ENCODE measurements at places on chromosomes 3 and 15. TPM values are rescaled to one million over a fixed set of nuclear protein-coding genes. Genes with fewer than 3 reads are reported as not detected.

Gene HTD2
- 4.0 TPM for total RNA-seq

Gene RTP1
- not detected for total RNA-seq

Gene LIPH
- 5.2 TPM for total RNA-seq

Gene KBTBD12
- not detected for total RNA-seq

Gene ACOX2
- 9.9 TPM for total RNA-seq

Gene XIRP1
- not detected for total RNA-seq

Gene PLAAT1
- total RNA-seq = not detected

Gene KNG1
- not detected for total RNA-seq

Gene EIF4A2
- 240 TPM for total RNA-seq

Gene LMCD1
- total RNA-seq = 81.0 TPM

Gene HGD
- 5.2 TPM for total RNA-seq

Gene ATP2B2
- not detected for total RNA-seq

Gene NDN
- 109 TPM for total RNA-seq

Gene GOLGA8T
- total RNA-seq = not detected

Gene EPHB3
- 1.3 TPM for total RNA-seq

Gene A4GNT
- total RNA-seq = not detected

Gene RCN2
- total RNA-seq = 55.6 TPM

Gene PYGO1
- total RNA-seq = 3.8 TPM

Gene PTPRG
- 74.4 TPM for total RNA-seq

Gene PCCB
- 37.9 TPM for total RNA-seq

Gene CPEB1
- 0.72 TPM for total RNA-seq

Gene ERICH6
- total RNA-seq = not detected

Gene MYH15
- total RNA-seq = 0.18 TPM

Gene DENND6A
- 22.7 TPM for total RNA-seq

Gene TIMP4
- 17.1 TPM for total RNA-seq

Gene SUSD5
- total RNA-seq = 4.2 TPM

Gene PTX3
- 3,941 TPM for total RNA-seq

Gene TPRG1
- 5.8 TPM for total RNA-seq

Gene ECE2
- total RNA-seq = not detected

Gene WDR93
- total RNA-seq = not detected

Gene CHRNA5
- 0.49 TPM for total RNA-seq

Gene CD80
- total RNA-seq = not detected

Gene SPATA12
- not detected for total RNA-seq

Gene IL1RAP
- total RNA-seq = 31.6 TPM

Gene SCN5A
- 0.16 TPM for total RNA-seq

Gene HHLA2
- not detected for total RNA-seq

Gene ELL3
- total RNA-seq = 1.6 TPM

Gene FSD2
- not detected for total RNA-seq

Gene TM6SF1
- 2.3 TPM for total RNA-seq

Gene PLCD1
- 30.1 TPM for total RNA-seq

Gene ZPLD1
- total RNA-seq = not detected

Gene SLC28A2
- not detected for total RNA-seq

Gene KLHL40
- not detected for total RNA-seq

Gene LRRC31
- total RNA-seq = not detected

Gene EFHB
- 0.54 TPM for total RNA-seq

Gene CIB2
- 4.5 TPM for total RNA-seq

Gene FETUB
- not detected for total RNA-seq

Gene AHSG
- total RNA-seq = not detected

Gene IGSF11
- not detected for total RNA-seq

Gene SLC24A5
- not detected for total RNA-seq

Gene HDDC3
- total RNA-seq = 7.8 TPM

Gene RBPMS2
- under 0.01 TPM for total RNA-seq

Gene CASR
- not detected for total RNA-seq

Gene PRR20G
- not detected for total RNA-seq

Gene TERC
- 340 TPM for total RNA-seq

Gene PAK2
- total RNA-seq = 34.5 TPM

Gene AADACL2
- total RNA-seq = not detected

Gene CCR3
- not detected for total RNA-seq

Gene CD86
- total RNA-seq = not detected

All from cardiac atrium fibroblast (primary cell).